ENCODE measurements at places on chromosomes 6 and 20.

DNA sequence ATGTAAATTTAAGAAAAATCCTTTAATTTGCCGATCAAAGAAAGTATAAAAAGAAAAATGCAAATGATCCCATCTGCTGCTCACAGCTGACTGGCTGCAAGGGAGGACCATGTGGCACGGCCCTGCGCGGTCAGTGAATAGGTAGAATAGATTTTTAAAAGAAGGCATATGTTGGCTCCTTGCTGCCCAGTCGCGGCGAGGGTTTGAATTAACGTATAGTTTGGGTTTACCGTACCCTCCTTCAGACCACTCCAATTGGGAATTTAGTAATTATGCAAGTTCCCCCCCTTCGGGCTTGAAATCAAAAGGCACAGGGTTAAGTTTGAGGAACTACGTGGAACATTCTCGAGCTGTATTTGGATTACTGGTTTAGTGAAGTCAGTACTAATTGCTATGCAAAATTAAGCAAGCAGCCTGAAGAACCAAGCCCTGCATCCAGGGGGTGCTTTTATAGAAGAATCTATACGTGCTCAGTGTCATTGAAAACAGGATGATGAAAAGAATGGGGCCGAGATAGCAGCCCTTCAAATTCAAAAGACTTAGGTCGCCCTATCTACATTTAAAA, 1.1 kb upstream of the BEND3 start:
- no peak for DNase-seq

GRCh38 chr6:188821-189655, 103.2 kb upstream of the DUSP22 start:
- peak; percentile 92 for DNase-seq

GRCh38 chr6:42704251-42704936, 18.0 kb downstream of the PRPH2 start:
- DNase-seq, result no peak

GRCh38 chr6:74091136-74091793, 395.3 kb downstream of the CD109 start:
- no peak for DNase-seq

DNA sequence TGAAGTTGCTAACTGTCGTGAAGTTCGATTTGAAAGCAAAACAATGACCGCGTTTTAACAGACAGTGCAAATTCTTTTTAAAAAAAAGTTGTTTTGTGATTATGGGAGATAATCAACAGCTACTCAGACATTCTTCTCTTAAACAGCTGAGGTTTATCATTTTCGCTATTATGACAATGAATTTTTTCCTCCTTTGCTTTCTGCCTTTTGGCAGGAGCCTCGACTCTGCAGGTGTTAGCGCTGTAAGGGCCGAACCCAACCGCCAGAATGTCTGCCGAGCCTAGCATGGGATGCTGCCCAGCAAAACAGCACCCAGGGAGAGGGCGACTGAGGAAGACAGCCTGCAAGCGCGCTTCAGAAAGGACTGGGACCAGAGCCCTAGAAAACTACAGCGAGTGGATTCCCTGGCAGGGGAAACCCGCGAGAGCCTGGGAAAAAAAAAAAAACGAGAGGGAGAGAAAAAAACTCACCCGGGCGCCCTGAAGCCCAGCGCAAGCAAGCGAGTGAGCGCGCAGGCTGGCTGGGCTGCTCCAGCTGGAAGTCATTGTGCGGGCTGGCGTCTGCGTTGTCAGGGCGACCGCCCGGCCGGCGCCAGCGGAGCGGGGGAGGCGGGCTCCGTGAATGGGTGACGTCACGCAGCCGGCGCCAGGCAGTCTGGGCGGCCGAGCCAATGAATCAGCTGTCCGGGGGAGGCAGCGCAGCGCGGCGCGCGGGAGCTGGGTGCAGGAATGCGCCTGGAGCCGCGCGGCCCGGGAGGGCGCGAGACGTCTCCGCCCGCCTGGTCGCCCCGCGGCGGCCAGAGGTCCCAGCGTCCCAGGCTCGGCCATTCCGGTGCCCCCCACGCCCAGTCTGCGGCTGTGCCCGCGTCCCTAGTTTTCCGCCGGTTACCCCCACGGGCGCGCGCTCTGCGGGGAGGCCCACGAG, 32.7 kb upstream of the ID4 start:
- peak; percentile 89 for DNase-seq

All from spleen (tissue), 13 donors.